ENCODE measurements at places on chromosomes 3 and 15.

GRCh38 chr15:85625856-85626255, 168.9 kb downstream of the KLHL25 start:
- no peak for DNase-seq

- no peak for DNase-seq
Observed at GRCh38 chr3:9087831-9088413, 124.7 kb upstream of the RAD18 start.

DNA sequence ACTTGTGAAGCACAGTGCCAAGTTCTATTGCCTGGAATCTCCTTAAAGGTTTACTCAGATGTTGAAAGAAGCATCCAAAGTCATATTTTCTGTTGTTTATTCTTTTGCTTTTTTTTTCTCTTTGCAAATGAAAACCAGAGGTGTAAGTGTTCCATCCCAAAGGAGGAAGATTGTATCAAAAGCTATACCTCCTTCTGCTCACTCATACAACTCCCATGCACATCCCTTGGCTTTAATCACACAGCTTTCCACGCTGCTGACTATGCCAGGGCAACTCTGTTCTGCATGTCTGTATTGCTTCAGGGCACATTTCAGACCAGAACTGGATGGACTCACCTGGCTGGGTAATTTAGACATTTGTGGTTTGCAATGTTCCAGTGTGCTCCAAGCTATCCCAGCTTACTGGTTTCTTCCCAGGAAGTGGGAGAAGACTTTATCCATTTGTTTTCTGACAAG, 399.6 kb upstream of the TBL1XR1 start:
- no peak for DNase-seq

GRCh38 chr3:59247402-59247841, 197.6 kb upstream of the CFAP20DC start:
- no peak for DNase-seq

DNA sequence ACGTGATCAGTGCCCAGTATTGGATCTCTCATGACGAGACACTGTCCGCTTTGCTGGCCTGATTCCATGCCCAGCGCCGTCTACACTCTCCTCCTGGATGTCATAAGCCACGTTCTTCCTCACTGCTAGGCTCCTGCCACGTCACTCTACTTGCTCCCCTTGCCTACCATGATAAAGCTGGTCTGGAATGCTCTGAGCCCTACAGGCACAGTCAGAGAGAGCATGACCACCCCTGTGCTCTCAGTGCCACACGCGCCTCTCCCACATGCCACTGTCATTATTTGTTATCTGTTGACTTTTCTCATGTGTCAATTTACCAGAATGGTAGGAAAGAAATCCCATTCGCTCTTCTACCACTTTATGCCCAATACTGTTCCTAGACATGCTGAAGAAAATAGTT, 148.6 kb downstream of the ANO10 start:
- no peak for DNase-seq

DNA sequence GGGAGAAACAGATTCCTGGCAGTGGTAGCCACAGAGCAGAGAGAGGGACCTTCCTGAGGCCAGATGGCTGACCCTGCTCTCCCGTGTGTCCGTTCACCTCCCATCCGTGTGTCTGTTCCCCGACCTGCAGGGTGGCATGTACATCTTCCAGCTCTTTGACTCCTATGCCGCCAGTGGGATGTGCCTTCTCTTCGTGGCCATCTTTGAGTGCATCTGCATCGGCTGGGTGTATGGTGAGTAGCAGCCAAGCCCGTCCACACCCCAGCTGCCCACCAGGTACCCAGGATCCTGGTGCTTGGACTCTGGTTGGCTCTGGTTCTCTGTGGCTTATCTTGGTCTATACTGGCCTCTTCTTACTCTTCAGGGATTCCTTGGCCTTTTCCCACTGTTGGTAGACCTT, 59.5 kb upstream of the SLC6A1 start:
- no peak for DNase-seq

- DNase-seq = no peak
Observed at GRCh38 chr3:10289077-10289476, 3.7 kb downstream of the GHRL start.

GRCh38 chr3:50340448-50341329, at the start of gene RASSF1:
Gene RASSF1, minus strand, starts transcription at chr3:50340836. Its CDS starts 31 bp downstream, at chr3:50340805.
- peak; percentile 64 for DNase-seq

- DNase-seq = no peak
Observed at GRCh38 chr15:64274341-64274950, 81.5 kb downstream of the CSNK1G1 start.

GRCh38 chr3:176286476-176287085, 910.7 kb downstream of the TBL1XR1 start:
- DNase-seq = no peak

DNA sequence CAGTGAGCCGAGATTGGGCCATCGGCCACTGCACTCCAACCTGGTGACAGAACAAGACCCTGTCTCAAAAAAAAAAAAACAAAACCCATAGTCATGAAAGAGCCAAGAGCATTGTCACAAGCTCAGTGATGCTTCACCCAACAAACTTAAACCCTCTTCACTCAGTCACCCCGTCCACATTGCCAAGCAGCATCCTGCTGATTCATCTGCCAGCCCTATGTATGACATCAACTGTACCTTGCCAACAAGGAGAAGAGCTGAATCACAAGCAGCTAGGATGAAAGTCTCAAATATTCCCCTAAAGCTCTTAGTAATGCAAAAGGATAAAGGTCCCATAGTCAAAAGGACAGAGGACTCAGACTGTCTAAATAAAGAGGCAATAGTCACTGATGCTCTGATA, 90.0 kb downstream of the ANO10 start:
- DNase-seq = no peak

GRCh38 chr3:194537732-194538247, 51.0 kb upstream of the ATP13A3 start:
- no peak for DNase-seq

- DNase-seq = no peak
Observed at GRCh38 chr15:32641517-32642059, at the start of gene SCG5. Gene SCG5, plus strand, starts transcription at chr15:32641710. Its CDS starts 1,883 bp downstream, at chr15:32643593.

DNA sequence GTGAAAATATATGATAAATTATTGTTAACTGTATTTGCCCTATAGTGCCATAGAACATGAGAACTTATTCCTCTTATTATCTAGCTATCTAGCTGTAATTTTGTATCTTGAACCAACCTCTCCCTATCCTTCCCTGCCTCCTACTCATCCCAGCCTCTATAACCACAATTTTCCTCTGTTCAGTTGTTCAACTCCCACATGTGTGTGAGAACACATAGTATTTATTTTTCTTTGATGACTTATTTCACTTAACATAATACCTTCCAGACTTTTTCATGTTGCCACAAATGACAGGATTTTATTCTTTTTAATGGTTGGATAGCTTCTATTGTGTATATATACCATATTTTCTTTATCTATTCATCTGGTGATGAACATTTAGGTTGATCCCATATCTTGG, 85.4 kb upstream of the SUCLG2 start:
- no peak for DNase-seq

DNA sequence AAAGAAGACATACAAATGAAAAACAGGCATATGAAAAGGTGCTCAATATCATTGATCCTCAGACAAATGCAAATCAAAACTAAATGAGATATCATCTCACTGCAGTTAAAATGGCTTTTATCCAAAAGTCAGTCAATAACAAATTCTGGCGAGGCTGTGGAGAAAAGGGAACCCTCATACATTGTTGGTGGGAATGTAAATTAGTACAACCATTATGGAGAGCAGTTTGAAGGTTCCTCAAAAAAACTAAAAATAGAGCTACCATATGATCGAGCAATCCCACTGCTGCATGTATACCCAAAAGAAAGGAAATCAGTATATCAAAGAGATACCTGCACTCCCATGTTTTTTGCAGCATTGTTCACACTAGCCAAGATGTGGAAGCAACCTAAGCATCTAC, 165.8 kb downstream of the PLCL2 start:
- DNase-seq = no peak

GRCh38 chr3:57043518-57043917, 16.9 kb upstream of the SPATA12 start:
- DNase-seq = no peak

GRCh38 chr3:1798711-1799405, 299.8 kb upstream of the CNTN4 start:
- no peak for DNase-seq

DNA sequence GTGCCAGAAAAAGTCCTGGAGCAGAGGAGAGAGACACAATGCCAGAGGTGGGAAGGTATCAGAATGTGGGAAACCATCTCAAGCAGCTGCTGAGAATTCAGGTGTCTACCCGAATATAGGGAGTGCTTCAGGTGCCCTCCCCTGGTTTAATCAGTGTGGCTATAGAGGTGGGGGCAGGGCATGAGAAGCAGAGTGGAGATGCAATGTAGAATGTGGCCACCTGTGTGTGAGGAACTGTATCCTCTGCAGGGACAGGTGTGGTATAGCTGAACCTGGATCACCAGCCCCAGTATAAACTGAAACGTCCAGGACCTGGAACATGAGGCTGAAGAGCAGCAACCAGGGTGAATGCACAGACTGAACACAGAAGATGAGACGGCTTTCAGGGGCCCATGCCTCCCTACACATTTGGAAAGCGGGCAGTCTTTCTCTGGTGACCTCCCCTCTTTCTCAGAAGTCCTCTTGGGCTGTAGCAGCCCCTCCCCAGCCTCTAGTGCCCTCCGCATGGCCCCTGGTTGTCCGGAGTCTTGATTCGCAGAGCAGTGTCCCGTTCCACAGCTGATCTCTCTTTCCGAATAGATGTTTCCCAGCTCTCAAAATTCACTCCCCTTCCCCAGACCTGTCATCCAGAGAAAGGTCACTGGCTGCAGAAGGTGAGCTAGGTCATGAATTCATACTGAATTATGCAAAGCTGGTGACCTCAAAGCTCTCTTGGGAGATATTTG, 103.1 kb downstream of the ABHD5 start:
- no peak for DNase-seq

GRCh38 chr15:80568298-80568697, 126.8 kb upstream of the ABHD17C start:
- no peak for DNase-seq

DNA sequence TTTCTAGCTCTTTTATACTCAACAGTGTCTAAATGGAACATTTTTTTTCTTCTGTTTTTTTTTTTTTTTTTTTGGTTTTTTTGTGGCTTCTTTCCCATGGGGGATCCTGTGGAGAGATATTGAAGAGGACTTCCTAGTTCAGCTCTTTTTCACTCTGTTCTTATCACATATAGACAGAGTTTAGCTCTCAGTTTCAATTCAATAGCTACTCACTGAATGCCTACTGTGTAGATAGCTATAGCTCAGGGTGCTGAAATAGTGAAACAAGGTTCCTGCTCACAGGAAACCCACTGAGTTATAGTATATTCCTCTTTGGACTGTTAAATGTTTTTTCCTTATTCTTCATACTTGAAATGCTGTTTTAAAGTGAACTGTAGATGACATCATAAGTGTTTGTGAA, 918.8 kb downstream of the CADM2 start:
- DNase-seq = no peak

DNA sequence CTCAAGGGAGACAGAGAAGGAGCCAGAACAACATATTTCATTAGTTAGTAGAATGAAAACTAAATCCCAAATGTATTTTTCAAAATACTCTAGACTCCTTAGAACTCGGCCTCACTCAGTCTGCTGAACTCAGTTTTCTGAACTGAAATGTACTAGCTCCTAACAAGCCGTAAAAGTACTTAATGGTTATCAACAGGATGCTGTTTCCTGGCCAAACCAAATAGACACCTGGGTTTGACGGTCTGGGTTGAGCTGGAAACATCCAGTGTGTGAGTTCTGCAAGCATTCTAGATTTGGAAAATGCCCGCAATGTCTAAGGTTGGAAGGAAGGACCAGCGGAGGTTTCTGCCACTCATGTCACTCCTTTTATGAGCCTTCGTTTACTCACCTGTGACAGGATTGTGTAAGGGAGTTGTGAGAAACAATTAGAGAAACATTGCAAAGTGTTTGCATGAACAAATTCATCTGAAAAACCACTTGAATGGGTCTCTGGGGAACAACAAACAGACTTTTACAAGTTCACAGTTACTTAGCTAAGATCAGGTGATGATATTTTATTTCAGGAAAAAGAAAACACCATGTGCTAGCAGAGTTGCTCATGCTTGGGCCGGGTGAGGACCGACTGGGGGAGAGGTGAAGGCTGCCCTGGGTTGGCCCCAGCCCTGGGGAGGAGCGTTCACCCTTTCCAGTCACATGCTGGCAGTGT, 151.0 kb downstream of the ALDH1A2 start:
- no peak for DNase-seq

- DNase-seq = no peak
Observed at GRCh38 chr3:134956395-134956794, 161.3 kb downstream of the EPHB1 start.

DNA sequence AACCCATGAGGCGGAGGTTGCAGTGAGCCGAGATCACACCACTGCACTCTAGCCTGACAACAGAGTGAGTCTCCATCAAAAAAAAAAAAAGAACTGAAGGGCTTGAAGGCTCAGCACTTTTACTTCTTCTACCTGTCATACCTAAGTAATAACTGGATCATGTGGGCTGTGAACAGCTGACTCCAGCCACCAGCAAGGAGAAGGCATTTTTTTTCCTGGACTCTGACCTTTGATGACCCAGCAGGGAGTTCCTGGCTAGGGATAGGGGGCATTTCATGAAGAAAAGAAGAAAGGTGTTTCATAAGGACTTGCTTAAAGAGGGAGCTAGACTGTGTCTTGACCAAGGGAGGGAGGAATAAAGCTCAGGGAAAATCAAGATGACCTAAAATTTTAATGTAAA, 266.0 kb downstream of the ZNF621 start:
- DNase-seq = no peak

DNA sequence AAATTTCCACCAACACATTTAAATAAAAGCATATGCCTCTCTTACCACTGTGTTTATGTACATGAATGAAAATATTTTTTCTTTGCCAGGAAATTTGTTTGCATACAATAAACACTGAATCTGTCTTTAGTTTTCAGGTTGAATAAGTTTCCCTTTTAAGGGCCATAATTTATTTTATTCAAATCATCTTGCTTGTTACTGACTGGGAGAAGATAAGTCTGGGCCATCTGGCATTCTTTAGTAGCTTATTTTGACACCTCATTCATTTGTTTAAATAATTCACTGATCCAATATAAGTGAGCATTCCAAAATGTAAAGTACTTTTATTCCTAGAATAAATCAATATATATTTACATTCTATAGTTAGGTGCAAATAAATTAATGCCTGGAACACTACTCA, 1001.3 kb downstream of the PLOD2 start:
- no peak for DNase-seq

DNA sequence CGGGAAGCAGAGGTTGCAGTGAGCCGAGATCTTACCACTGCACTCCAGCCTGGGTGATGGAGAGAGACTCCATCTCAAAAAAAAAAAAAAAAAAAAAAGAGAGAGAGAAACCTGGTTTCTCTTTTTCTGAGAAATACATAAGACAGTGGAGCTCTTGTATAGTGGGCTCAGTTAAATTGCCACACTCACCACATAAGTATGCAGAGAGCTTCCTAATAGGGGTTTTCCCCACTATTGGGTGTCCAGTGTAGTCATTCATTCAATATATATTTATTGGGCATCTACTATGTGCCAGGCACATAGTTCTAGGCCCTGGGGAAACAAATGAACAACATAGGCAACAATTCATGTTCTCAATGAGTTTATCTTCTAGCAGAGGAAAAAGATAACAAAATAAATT, 48.9 kb upstream of the FMN1 start:
- DNase-seq = no peak
